Neural cell (in vitro differentiated cells): ENCODE measurements at places on chromosomes 2 and 18. TPM values are rescaled to one million over a fixed set of nuclear protein-coding genes. Genes with fewer than 3 reads are reported as not detected.

UGT1A5 gene
- not detected in 2 replicates for polyA plus RNA-seq

RETREG2 gene
- polyA plus RNA-seq, result 156 and 164 TPM in 2 replicates

RUFY4 gene
- polyA plus RNA-seq, result not detected in 2 replicates

ANKRD30B gene
- not detected in 2 replicates for polyA plus RNA-seq

NT5C1B gene
- polyA plus RNA-seq, result not detected in 2 replicates

NLRC4 gene
- polyA plus RNA-seq, result not detected in 2 replicates

NDC80 gene
- 1.7 and 1.9 TPM in 2 replicates for polyA plus RNA-seq

ADGRF3 gene
- polyA plus RNA-seq, result 0.12 and 0.42 TPM in 2 replicates

G6PC2 gene
- not detected in 2 replicates for polyA plus RNA-seq

ZC3H6 gene
- polyA plus RNA-seq, result 6.1 and 6.8 TPM in 2 replicates

NYAP2 gene
- polyA plus RNA-seq, result 0.98 and 1.1 TPM in 2 replicates

SERPINB12 gene
- not detected in 2 replicates for polyA plus RNA-seq

SCN2A gene
- polyA plus RNA-seq, result 55.0 and 57.4 TPM in 2 replicates

LOXHD1 gene
- polyA plus RNA-seq, result not detected in 2 replicates

DPP4 gene
- polyA plus RNA-seq, result not detected in 2 replicates

UGT1A10 gene
- not detected in 2 replicates for polyA plus RNA-seq

SLC5A7 gene
- not detected in 2 replicates for polyA plus RNA-seq

CNRIP1 gene
- polyA plus RNA-seq, result 26.7 and 28.2 TPM in 2 replicates

GPR75 gene
- polyA plus RNA-seq, result 1.6 TPM in 2 replicates

DES gene
- not detected in 2 replicates for polyA plus RNA-seq

CNTNAP5 gene
- polyA plus RNA-seq, result 19.3 and 39.0 TPM in 2 replicates

PLCD4 gene
- polyA plus RNA-seq, result 4.9 and 9.3 TPM in 2 replicates

MOCOS gene
- not detected in 2 replicates for polyA plus RNA-seq

CFC1 gene
- 22.4 and 29.9 TPM in 2 replicates for polyA plus RNA-seq

ITGA4 gene
- 0.40 TPM in 1 of 2 replicates, not detected in the other for polyA plus RNA-seq

CFAP65 gene
- polyA plus RNA-seq, result 1.1 and 1.7 TPM in 2 replicates

AGXT gene
- not detected in 2 replicates for polyA plus RNA-seq

GRHL1 gene
- polyA plus RNA-seq, result 25.4 and 26.3 TPM in 2 replicates

CAPN14 gene
- polyA plus RNA-seq, result 2.1 and 3.0 TPM in 2 replicates

ALPI gene
- not detected in 2 replicates for polyA plus RNA-seq

COL6A3 gene
- polyA plus RNA-seq, result 0.05 and 0.06 TPM in 2 replicates

TMEM182 gene
- polyA plus RNA-seq, result 3.8 and 4.0 TPM in 2 replicates

DHRS9 gene
- not detected in 2 replicates for polyA plus RNA-seq

PPIL3 gene
- polyA plus RNA-seq, result 78.1 and 109 TPM in 2 replicates

TLX2 gene
- polyA plus RNA-seq, result not detected in 2 replicates

ASB18 gene
- polyA plus RNA-seq, result not detected in 2 replicates

RGPD3 gene
- polyA plus RNA-seq, result 0.74 and 1.1 TPM in 2 replicates

RFX8 gene
- polyA plus RNA-seq, result not detected in 2 replicates

GAREM1 gene
- polyA plus RNA-seq, result 1.3 and 3.5 TPM in 2 replicates

SERPINB3 gene
- polyA plus RNA-seq, result not detected in 2 replicates

ZNF2 gene
- polyA plus RNA-seq, result 4.1 and 4.3 TPM in 2 replicates

USP37 gene
- polyA plus RNA-seq, result 16.5 and 20.2 TPM in 2 replicates

AMER3 gene
- 19.2 and 22.7 TPM in 2 replicates for polyA plus RNA-seq

MROH2A gene
- polyA plus RNA-seq, result not detected in 2 replicates

HOXD1 gene
- polyA plus RNA-seq, result not detected in 2 replicates

COLEC11 gene
- polyA plus RNA-seq, result 1.7 and 4.0 TPM in 2 replicates

MXD1 gene
- 16.4 and 20.8 TPM in 2 replicates for polyA plus RNA-seq

TMEM163 gene
- polyA plus RNA-seq, result 3.1 and 3.5 TPM in 2 replicates

RPRM gene
- polyA plus RNA-seq, result 2.8 and 5.6 TPM in 2 replicates

KCNG3 gene
- polyA plus RNA-seq, result 0.74 and 1.1 TPM in 2 replicates

B3GNT7 gene
- polyA plus RNA-seq, result 0.06 and 0.67 TPM in 2 replicates
